Frontal cortex (tissue), 4 donors: ENCODE measurements at places on chromosomes 13 and 19. TPM values are rescaled to one million over a fixed set of nuclear protein-coding genes. Genes with fewer than 3 reads are reported as not detected.

DNA sequence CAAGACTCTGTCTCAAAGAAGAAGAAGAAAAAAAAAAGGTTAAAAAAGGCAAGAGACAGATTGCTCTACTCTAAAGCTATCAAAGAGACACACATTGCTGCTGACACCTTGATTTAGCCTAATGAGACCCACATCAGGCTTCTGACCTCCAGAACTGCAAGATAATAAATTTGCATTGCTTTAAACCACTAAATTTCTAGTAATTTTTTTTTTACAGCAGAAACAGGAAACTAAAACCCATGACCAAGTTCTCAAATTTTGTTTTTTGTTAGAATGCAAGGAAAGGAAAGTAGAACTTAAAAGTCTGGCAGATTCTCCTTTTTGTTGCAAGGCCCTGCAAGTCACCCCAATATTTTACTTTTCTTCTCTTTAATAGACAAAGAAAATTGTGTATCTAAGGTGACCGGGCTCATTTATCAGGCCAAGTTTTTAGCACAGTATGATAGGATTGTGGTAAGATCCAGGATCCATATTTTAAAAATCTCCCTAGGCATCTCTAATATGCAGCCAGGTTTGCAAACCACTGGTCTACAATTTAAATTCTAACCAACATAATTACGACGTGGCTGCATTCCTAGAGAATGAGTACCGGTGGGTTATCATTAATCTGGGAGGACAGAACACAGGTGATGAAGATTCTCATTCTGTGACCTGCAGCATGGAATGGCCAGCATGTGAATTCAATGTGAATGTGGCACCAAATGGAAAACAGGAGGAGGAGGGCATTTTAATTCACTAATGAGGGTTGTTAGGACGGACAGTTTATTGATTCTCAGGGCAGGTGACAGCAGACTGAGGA is 56.7 kb upstream of the MED4 start:
- no peak for DNase-seq

DNA sequence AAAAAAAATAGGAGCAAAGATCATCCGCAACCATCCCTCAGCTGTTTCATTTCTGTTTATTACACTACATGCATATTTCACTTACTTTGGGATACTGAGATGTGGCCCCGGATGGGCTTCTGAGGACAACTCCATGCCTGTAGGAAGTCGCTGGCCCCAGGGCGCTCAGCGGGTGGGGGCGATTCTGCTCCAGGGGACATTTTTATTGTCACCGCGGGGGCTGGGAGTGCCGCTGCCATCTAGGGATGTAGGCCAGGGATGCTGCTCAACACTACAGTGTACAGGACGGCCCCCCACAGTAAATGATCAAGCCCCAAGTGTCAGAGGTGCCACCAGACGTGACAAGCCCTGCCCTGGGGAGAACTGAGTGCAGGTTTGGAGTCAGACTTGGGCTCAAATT is 6.4 kb upstream of the BST2 start:
- no peak for DNase-seq

Gene PIBF1
- 34.6 TPM for total RNA-seq

Gene TEX101
- total RNA-seq: not detected

Gene INAFM1
- 4.1 TPM for total RNA-seq

- DNase-seq: no peak
These were observed 46.2 kb downstream of the GATAD2A start for GRCh38 chr19:19451429-19452242.

- DNase-seq: no peak
These were observed 291.0 kb downstream of the DLEU7 start for GRCh38 chr13:50552424-50552966.

Gene PCDH20
- total RNA-seq: 17.9 TPM

- DNase-seq: no peak
These were observed 240.3 kb downstream of the SHISA2 start for GRCh38 chr13:25811506-25811905.

Gene ZNF208
- total RNA-seq: 7.3 TPM

GRCh38 chr19:10419200-10419645 is 1.1 kb upstream of the PDE4A start:
- DNase-seq: peak; percentile 46

Gene FSD1
- 38.7 TPM for total RNA-seq

Gene ZNF888
- total RNA-seq: 3.3 TPM

- no peak for DNase-seq
These were observed 126.1 kb downstream of the KDM4B start for GRCh38 chr19:5094768-5095567.

DNA sequence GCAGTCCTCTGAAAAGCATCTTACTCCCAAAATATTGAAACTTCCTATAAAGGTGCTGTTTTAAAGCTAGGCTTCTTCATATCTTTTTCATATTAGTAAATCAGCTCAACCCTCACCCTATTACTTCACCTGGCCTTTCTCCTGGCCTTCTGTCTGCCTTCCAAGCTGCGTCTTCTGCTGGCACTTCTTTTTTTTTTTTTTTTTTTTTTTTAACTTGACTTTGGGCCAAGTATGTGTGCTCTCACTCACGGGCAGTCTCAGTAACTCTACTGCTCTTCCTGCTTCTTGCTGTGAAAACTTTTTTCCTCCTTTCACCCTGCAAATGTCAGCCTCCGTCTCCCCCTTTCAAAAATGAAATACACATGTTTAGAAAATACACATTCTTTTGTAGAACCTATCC is 41.2 kb upstream of the KCTD4 start:
- DNase-seq: no peak

Gene DDA1
- 10.2 TPM for total RNA-seq

- peak; percentile 87 for DNase-seq
These were observed 990 bp downstream of the LMTK3 start for GRCh38 chr19:48510421-48511268.

DNA sequence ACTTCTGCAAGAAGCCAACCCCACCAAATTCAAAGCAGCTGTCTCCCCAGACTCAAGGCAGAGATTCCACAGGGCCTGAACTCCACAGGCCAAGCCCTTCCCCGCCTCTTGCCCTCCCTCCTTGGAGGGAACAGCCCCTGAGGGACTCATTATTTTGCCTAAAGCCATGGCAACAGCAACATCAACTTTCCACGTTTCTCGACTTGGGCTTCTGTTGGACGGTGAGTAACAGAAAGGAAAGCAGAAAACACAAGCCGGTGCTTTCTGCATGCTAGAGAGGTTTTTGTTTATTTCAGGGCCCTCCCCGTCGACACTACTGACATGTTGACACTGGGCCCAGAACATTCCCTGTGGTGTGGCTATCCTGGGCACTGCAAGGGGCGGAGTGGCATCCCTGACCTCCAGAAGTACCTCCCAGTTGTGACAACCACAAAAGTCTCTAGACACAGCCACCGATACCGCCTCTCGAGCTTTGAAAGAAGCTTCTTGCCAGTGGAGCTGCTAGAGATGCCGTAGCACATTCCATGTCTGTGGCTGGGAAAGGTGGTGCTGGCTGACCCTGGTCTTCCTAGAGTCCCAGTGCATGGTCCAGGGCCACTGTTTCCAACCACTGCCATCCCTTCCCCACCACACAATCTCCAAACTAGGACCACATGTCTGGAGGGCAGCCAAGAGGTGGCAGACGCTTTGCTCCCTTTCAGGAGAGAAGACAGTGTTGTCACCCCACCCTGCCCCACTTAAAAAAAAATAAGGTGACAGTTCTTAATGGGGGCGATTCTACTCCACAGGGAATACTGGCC is 12.8 kb downstream of the CAPS start:
- DNase-seq: peak; percentile 42

GRCh38 chr13:99686157-99686572 is 184.9 kb downstream of the TM9SF2 start:
- DNase-seq: peak; percentile 12

GRCh38 chr19:791567-792305 is 5.5 kb upstream of the PTBP1 start:
- no peak for DNase-seq

- DNase-seq: no peak
These were observed 1.9 kb upstream of the SDHAF1 start for GRCh38 chr19:35992907-35993765.

DNA sequence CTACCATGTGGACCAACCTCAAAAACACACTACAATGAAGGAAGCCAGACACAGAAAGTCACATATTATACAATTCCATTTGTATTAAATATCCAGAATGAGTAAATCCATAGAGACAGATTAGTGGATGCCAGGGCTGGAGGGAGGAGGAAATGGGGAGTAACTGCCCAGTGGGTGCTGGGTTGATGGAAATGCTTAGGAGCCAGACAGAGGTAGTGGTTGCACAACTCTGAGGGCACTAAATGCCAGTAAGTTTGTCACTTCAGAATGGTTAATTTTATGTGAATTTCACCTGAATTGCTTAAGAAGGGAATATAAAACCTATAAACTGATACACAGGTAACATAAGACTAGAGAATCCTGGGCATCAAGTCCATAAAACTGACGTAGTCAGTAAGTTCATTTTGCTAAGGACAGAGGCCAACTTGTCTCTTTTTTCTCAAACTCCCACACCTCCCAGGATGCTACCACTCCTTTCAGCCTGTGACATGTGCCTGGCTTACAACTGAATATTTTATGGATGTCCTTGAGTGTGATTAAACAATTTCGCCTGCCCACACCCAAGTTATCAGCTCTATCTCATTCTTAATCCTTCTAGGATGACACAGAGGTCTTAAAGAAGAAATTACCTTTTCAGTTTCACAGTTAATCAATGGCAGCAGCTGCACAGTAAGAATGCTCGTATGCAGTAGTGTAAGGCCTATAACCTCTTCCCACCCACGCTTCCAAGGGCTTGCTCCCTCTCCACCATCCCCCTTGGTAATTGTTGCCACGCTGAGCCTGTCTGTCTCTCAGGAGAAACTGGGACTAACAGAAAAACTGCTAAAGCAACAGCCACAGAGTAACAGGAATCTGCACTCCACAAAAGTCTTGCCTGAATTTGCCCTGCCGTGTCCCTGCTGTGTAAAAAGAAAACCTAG is 5.9 kb upstream of the MLNR start:
- no peak for DNase-seq
